ENCODE measurements at places on chromosomes 2 and 18.

- DNase-seq = no peak
Measured at GRCh38 chr18:69444221-69444620, 43.5 kb downstream of the DOK6 start.

DNA sequence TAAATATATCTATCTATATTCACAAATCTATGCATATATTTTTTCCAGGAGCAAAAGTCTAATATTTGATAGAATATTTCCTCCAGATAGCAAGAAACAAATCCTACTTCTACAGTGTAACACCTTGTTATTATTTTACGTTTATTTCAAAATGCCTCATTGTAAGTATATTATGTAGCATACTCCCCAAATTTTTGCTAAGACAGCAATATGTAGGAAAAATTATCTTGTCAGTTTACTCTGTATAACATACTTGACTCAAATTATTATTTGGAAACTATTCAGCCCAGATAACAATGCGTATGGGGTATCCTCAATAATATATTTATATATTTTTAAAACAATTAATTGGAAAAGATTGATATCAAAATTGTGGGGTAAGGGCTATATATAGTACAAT is 313.2 kb downstream of the NR4A2 start:
- no peak for DNase-seq

DNA sequence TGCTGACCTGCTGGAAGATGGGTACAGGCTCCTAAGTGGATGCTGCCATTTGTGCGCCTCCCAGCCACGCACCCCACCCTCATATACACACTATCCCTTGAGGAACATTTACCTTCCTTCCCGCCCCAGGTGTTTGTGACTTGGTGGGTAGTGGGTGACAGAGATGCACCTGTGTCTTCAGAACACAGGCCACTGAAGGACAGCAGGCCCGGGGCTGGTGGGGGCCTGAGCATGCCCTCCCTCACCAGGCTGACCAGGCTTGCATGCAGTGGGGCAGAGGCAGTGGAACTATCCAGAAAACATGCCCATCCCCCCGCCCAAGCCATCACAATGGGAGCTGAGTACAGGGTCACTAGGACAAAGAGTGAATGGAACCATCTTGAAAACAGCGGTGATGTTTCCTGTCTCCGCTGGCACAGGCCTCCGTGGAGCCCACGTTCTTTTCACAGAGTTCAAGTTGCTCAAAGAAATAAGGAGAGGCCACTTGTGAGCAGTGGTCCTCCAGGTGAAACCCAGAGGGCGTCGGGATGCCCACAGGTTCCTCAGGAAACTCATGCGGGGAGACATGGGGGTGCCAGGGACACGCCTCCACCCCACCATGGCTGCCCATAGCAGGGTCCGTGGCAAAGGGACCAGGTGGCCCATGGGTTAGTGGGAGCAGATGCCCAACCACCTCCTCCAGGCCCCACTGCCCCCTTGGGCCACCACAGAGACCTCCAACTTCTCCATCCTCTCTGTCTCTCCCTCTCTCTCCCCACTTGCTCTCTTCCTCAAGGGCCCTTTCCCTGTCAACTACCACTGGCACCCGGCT is 90.9 kb downstream of the MALT1 start:
- peak; percentile 78 for DNase-seq

GRCh38 chr2:101860782-101861181 is 131.0 kb upstream of the IL1R2 start:
- no peak for DNase-seq

DNA sequence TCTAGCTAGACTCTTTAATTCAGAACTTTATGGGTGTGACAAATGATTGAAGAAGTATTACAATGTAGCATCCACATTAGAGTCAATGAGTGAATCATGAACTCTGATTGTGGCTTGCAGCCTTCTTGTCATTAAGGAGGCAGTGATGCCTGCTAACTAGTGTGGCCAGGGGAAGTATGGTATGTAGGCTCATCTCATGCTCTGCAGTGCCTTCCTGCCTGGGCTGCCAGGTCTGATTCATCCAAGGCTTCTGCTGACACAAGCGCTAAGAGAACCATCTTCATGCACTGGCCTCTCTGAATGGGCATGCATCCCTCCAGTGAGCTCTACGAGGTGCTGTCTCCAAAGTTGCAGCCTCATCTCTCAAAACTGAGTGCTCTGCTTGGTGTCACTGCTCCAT is 144.3 kb downstream of the MTCL1 start:
- no peak for DNase-seq

DNA sequence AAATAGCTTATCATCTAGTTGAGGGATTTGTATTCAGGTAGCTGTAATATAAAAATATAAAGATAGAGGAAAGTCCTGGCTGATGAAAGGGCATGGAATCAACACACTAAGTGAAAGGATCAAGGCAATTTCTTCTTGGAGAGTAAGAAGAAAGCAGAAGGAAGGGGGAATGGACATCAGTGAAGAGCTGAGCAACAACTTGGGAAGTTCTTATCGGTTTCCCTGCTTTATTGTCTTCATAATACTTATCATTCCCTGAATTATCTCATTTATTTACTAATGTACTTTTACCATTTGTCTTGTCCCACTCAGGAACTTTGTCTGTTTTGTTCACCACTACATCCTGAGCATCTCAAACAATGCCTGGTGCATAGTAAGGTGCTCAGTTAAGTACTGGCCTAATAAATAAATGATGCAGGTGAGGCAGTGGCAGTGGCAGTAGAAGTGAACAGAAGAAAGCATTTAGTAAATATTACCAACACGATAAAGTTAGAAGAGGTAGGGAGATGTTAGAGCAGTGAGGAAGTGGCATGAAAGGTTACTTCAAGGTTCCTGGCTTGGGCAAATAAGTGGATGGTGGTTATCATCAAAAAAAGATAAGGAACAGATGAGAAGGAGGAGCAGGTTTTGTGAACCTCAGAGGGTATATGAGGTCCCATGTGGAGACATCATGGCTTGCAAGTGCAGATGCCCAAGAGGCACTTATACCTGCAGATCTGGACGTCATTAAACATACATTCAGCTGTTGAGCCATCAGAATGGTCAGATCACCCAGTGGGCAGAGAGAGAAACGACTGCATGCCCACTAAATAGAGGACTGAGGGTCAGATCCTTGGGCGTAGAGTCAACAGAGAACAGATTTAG is 217.8 kb downstream of the TMEM247 start:
- DNase-seq = no peak

DNA sequence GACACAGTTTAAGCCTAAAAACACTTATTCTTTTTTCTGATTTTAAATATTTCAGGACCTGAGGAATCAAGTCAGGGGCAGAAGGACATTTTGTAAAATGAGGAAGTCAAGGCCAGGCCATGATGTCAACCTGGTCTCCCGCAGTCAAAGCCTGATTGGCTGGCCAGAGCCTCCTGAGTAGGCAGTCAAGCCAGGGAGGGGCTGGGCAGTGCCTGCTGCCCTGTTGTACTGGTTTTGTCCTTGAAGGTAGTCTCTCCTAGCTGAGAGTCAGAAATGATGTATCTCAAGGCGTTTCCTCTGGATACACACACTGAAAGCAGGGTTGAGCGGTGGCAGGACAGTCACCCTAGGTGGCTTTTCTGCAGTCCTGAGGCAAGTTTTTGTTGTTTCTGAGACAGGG is 19.8 kb downstream of the CCT7 start:
- no peak for DNase-seq

GRCh38 chr2:231722721-231723307 is 14.5 kb downstream of the PTMA start:
- DNase-seq = no peak

DNA sequence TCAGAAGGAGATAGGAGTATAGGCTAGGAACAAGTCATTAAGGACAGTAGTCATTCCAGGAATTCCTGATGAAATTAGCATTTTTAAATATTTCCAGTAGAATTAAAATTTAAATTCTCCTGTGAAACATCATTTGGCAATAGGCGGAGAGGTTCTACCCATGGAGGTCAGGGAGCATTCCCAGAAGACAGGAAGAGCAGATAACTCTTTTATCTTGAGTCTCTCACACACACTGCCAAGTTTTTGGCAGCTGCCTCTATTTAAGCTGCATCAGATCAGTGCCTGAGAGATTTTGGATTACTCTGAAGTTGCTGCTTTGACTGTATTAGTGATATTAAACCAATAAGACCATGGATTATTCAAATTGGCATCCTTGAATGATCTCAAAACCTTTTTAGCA is 714.7 kb downstream of the EPHA4 start:
- no peak for DNase-seq

GRCh38 chr18:24843123-24843522 is 382.7 kb downstream of the HRH4 start:
- DNase-seq = no peak

- no peak for DNase-seq
Measured at GRCh38 chr18:67926929-67927864, 410.7 kb upstream of the DSEL start.

DNA sequence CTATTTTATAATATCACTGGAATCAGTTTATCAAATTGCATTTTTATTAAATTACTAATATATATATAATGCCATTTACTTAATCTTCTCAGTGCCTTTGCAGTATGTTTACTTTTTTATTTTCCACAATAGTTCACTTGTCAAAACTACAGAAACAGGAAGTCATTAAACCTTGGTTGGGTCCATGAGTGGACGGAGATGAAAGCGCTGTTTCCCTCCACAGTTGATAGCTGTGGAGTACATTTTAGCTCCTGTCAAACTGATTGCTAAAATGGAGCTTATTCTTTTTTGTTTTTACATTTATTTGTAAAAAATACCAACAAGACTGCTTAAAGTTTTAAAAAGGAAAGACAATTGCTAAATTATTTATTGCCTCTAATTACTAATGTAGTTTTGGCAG is 19.2 kb downstream of the MFF start:
- DNase-seq = no peak

- DNase-seq = no peak
Measured at GRCh38 chr2:134640494-134640893, 78.3 kb downstream of the TMEM163 start.

DNA sequence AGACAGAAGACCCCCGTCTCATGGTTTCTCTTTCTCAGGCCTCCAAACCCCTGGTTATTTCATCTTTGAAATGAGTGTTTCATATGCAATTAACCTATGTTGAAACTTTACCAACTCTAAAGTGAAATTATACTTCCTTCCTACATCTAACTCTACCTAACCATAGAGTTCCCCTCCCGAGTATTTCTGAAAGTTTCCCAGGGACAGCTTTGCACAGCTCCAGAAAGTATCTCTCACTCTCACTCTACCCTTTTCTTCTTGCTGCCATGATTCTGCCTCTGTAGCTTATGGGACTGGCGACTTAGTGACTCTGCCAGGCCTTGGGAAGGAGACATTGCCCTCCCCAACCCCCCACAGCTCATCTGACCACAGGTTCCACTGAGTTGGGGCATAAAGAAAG is 107.9 kb downstream of the B3GNT2 start:
- no peak for DNase-seq

DNA sequence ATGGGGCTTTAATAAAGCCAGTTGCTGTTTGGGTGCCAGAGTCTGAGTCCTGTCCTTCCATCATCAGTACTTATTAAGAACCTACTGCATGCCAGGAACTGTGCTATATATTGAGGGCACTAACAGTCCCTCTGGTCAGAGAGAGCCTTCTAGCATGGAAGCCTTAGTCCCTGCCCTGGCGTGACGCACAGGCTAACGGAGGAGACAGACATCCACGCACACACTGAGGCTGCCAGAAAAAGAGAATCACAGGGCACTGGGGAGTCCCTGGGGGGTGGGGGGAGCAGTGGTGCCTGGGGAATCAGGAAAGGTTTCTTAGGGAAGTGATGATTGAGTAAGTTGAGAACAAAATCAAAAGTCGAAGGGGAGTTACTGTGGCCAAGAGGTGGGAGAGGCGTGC is 31.5 kb downstream of the CTIF start:
- DNase-seq = no peak

DNA sequence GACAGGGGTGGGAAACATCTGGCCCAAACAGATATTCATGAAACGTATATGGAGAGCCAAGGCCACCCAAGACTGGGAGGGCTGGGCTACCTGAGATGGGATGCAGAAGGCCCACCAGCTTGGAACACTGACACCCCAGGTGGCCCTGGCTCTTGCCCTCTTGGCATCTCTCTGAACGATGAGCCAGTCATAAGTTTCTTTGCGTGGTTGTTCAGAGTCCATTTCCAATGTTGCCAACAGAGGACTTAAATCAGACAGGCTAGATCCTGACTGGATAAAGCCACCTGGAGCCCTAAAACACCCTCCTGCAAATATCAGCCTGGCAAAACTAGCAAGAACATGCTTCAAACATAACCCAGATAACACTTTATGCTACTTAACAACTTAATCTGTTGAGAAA is 42.6 kb downstream of the LPIN2 start:
- no peak for DNase-seq

DNA sequence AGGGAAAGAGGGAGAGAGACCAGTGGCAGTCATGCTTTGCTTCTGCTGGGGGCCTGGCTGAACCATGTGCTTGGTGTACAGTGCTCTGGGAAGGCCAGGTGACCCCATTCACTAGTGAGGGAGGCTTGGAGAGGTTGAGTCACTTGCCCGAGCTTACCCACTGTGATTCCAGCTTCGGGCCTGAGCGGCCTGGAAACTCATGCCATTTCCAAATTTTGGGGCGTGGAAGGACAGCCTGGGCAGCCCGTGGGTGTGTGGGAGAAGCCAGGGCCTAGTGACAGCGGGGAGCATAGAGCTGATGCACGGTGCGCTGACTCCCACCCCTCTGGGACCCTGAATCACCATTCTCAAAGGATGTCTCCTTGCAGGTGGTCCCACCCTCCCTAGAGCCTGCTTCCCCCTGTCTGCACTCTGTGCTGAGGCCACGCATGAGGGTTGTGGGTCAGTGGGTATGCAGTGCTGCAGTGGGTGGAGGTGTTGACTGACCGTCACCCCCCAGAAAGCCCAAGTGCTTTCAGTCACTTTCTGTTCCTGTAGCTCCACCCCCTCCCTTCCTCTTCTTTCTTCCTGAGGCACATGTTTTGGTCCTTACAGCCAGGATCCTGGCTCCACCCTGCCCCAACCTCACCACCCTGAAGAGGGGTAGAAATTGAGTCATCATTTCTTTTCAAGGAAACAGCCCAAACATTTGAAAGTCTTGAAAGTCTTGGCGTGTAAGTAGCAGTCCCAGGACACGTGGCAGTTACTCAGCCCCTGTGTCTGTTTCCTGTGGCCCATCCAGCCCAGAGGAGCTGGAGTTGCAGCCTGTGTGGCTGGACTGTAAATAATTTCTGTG is 69.3 kb upstream of the MCFD2 start:
- DNase-seq = peak; percentile 96

- DNase-seq = no peak
Measured at GRCh38 chr18:5159080-5159479, 38.0 kb downstream of the AKAIN1 start.

- no peak for DNase-seq
Measured at GRCh38 chr18:73981796-73982195, 165.8 kb downstream of the FBXO15 start.

GRCh38 chr2:16718576-16719484 is 53.2 kb upstream of the CYRIA start:
- DNase-seq = peak; percentile 75

- no peak for DNase-seq
Measured at GRCh38 chr18:12041561-12041960, 52.1 kb upstream of the ANKRD62 start.

- DNase-seq = no peak
Measured at GRCh38 chr2:105405291-105405690, 6.4 kb upstream of the FHL2 start.

Data from esophagus muscularis mucosa (tissue), 4 donors.